ENCODE measurements at places on chromosomes 12 and 14.

DNA sequence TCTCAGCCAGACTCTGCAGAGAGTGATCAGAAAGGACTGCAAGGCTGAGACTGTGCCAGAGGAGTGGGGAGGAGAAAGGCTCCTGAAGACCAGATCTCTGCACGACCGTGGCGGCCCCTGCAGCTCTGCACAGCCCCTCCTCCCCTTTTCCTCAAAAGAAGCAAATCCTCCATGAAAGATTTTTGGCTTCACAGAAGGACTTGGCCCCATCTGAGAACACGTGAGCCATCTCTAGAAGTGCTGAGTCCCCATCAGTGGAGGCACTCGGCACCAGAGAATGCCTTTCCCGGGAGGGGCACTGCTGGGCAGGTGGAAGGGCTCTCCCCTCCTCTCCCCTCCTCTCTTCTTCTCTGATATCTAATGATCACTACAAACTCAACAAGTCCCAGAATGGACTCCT, 6.8 kb downstream of the FIGNL2 start:
- no peak for DNase-seq

DNA sequence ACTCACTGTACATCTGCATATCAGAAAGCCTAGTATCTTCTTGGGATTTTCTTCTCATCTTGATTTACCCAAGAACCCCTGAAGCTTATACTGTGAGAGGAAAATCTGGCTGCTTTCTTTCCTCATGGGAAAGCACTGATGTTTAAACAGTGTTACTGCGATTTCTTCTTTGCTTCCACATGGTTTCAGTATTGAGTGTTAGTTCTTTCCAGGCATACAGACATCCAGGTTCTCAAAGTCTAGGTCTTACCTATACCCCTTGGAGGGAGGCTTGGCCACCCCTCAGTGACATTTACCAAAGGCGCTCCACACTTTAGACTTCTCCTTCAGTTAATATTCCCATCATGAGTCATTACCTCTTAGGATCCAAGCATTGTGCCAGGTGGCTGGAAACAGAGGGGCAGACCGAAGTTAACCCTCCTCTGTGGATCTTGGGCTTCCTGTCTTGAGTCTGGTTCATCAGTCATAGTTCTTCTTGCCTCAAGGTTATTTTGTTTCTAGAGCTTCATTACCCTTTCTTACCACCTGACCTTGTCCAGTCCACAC, 79.1 kb downstream of the TMEM117 start:
- no peak for DNase-seq

DNA sequence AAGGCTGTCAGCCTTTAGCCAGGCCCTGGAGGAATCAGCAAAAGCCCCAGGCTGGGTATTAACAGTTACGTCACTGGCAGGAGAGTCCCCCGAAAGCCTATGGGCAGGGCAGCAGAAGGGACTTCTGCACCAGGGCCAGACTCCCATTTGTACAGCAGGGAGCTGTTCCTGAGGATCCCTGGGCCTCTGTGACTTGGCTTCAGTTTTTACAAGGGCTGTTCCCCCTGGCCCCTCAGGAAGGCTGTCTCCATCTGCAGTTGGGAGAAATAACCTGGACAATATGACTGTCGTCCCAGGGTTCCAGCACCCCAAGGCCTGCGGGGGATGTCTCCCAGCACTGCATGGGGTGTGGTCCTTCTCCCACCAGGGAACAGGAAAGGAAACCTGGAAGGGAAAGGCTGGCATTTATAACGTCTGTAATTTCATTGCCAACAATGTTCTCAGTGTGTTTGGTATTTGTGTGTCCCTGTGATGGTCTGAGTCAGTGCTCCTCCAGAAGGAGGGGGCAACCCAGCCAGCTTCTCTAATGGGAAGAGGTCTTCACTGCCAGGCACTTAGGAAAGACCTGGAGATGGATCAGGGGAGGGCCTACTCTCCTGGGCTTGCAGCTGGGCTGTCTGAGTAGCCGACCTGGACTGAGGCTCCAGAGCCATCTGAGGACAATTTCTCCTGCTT, 42.4 kb downstream of the ERH start:
- no peak for DNase-seq

DNA sequence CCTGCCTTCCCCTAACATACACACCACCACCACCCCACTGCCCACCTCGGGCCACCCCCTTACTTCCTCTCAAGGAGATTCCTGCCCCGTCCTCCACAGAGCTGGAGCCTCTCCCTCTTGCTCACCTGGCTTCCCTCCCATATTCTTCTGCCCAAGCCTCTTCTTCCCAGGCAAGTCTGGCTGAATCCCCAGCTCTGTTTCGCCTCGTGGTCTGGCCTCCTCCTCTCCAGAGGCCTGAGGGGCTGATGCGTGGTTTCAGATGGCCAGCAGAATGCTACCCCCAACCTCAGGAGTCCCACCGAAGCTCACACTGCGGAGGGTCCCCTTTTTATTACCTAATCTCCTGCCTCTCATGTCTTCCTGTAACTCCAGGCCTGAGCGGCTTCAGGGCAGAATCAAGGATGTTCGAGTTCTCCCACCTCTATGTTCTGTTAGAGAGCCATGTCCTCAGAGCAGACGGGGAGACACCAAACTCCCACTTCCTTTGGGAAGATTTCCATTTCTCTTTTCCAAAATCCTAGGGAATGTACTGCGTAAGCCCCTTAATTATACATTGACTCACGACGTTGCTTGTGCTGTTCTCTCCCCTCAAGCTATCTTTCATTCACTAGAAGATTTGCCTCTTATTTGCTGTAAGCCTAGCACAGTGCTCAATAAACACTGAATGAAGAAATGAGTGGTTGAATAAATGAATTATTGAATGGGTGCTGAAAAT, 33.9 kb upstream of the LTBP2 start:
- no peak for DNase-seq

GRCh38 chr12:47303995-47304560, 224.3 kb upstream of the AMIGO2 start:
- no peak for DNase-seq

DNA sequence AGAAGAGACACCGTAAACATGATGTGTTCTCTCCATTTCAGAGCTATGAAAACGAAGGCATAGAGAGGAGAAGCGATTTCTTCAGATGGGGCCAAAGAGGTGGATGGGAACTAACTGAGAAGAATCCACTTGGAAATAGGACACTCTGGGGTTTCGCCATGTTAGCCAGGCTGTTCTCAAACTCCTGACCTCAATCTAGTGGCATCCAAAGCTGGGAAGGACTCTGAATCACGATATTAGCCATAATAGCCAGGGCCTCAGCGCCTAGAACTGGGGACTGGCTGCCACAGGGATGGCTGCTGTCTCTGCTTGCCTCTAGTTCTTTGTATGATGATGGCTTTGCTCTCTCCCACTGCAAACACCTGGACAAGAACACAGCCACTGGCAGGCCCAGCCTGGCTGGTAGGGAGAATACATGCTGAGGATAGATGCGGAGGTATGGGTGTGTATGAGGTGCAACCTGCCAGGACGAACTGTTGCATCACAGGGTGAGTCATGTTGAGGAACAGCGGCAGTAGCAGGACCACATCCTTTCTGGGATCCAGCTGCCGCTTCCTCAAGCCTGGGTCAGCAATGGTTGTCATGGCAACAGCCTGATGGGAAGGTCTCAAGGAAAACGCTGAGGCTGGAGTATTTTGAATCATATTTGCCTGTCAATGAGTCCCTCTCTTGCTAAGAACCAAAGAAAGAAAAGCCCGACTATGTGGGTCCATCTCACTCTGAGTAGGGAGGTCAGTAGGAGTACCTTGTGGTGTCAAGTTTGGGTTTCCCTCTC, 31.1 kb downstream of the CCDC177 start:
- no peak for DNase-seq

DNA sequence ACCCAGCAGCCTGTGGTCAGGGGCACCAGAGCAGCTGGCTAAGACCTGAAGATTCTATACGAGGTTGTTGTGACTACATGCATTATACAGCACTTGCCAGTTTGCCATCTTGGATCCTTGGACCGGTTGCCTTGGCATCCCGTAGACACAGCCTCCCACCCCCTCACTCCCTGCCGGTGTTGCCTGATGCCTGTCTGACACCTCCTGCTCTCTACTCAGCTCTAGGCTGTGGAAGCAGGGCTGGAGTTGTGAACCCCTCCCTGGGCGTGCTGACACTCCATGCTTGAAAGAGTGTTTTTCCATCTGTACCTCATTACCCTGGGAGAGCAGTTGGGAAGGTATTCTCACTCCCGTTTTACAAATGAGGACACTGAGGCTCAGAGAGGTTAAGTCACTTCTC, 2.5 kb downstream of the CHGA start:
- DNase-seq = no peak

- no peak for DNase-seq
These were observed 264.6 kb downstream of the ADGRD1 start for GRCh38 chr12:131218026-131218922.

DNA sequence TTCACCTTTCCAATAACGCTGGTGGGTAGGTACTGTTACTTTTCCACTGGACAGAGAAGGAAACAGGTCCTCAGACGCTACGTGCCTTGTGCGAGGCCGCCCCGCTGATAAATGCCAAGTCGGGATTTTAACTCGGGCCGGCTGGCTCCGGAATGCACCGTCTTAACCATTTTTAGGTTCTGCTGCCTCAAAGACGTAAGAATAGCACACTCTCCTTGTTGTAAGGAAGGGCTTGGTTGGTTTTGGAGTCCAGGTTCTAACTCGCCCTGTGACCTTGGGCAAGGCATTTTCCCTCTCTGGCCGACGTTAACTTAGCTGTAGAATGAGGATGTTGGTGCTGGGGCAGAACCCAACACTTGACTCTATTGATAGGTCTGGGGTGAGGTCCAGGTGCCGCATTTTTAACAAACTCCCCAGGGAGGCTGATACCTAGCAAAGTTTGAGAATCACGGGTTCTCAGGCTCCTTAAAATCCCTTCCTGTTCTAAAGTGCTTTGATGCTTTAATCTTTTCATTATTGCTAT, 814 bp downstream of the ANKRD13A start:
- no peak for DNase-seq

GRCh38 chr12:7128681-7129286, at the start of gene RBP5:
TSS of gene RBP5 (minus strand) at chr12:7128889. CDS start at chr12:7128775, 114 bp downstream.
- no peak for DNase-seq

GRCh38 chr14:100586403-100587085, 673 bp downstream of the BEGAIN start:
- DNase-seq = no peak

DNA sequence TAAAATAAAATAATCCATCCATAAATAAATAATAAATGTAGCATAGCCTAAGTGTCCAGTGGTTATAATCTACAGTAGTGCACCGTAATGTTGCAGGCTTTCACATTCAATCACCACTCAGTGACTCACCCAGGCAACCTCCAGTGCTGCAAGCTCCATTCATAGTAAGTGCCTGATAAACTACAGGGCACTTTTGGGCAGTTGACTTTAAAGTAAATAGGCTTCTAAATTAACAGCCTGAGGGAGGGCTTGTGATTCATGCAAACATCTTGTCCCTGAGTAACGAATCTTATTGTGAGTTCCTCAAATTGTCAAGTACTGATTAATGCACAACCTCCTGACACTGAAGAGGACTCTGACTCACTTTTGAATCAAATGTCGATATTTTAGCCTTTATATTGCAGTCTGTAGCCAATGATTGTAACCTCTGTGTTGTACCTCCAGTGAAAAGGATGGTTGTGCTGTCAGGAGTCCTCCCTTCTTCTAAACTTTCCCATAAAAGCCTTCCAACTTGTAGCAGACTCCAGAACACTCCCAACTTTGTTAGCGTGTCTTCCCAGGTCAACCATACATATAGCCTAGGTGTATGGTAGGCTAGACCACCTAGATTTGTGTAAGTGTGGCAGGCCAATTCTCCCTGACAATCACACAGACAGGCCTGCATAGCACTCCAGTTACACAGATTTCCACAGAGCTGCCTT, 55.0 kb upstream of the BICD1 start:
- DNase-seq = no peak

DNA sequence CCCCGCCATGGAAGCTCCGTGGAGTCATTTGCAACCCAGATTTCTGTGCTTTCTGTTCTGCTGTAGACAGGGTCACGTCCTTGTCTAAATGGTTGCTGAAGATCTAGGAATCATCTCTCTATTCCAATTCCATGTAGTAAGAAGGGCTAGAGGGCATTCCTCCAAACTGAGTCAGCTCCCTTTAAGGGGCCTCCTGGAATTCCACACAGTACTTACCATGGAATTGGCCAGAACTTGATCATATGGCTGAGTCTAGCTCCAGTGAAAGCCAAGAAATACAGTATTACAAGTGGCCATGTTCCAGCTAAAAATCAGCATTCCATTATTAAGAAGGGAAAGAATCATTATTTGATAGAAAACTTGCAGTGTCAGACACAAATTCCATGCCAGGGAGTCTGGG, 171.9 kb downstream of the PRKCH start:
- no peak for DNase-seq

DNA sequence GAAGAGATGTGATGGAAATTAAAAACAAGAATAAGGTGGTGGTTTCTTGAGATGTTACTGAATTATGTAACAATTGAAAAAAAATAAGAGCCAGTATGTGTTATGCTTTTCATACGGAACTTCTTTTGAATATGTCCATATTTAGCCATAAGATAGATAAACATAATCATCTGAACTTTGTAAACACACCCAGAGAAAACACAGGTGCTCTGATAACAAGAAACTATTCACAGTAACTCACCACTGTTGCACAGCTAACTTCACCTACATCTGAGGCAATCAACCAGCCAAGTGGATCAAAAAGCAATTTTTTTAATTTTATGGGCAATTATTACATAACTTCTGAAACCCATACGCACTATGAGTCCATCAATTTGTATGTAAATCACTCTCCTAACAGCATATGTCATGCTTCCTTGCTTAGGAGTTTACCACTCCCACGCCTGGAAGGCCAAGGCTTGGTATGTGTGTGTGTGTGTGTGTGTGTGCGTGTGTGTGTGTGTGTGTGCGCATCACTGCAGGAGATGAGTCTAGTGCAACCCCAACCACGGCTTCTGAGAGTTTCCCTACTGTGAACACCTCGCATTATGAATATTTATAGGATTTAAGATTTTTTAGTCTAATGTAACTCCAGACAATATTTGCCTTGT, 443.4 kb downstream of the BCAT1 start:
- no peak for DNase-seq

GRCh38 chr12:27119797-27120196, 37.4 kb upstream of the C12orf71 start:
- no peak for DNase-seq

DNA sequence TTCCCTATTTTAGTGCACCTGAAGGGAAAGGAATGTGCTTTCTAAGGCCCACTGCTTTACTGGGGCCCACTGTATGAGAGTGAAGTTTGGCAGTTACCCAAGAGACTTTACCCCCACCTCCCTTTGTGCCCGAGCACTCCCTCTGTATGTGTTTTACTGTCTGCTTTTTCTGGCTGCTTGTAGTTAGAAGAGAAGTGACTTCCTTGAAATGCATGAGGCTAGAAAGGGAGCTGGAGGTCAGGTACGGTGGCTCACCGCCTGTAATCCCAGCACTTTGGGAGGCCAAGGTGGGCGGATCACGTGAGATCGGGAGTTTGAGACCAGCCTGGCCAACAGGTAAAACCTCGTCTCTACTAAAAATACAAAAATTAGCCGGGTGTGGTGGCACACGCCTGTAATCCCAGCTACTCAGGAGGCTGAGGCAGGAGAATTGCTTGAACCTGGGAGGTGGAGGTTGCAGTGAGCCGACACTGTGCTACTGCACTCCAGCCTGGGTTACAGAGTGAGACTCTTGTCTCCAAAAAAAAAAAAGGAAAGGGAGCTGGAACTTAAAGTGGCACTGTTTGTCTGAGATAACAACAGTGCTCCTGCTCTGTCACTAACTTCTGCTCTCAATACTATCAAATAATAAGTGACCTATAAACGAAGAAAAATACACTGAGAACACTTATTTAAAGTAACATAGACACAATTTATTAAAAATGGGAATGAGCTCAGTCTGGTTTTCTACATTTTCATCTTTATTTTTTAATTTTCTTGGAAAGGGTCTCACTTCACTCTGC, 5.8 kb downstream of the TRIP11 start:
- no peak for DNase-seq
